ENCODE measurements at places on chromosomes 16 and 17.

GRCh38 chr16:56041556-56042140 lies 149.6 kb upstream of the GNAO1 start:
- DNase-seq: peak; percentile 6

GRCh38 chr17:48613862-48614694 lies 1.0 kb downstream of the HOXB8 start:
- no peak for DNase-seq

GRCh38 chr17:27247071-27247957 lies 46.6 kb upstream of the WSB1 start:
- DNase-seq: peak; percentile 78

GRCh38 chr17:6096201-6097004 lies 26.2 kb downstream of the WSCD1 start:
- DNase-seq: no peak

GRCh38 chr17:81241648-81242420 lies 2.7 kb downstream of the NDUFAF8 start:
- no peak for DNase-seq

DNA sequence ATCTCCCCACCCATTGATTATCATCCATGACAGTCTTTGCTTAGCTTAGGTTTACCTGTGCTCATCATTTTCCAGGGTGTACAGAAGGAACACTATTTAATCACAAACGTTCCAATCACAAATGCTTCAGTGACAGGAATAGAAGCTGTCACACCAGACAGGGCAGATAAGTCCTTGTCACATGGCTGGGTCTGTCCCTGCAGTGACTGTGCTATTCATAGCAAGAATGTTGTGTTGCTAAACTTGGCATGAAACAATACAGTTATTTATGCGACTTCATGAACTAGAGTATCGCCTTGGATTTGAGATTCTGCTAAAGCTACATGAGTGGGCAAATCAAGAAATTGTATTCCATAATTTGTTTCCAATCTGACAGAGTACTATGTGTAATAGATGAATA lies 108.4 kb downstream of the CDH13 start:
- DNase-seq: no peak

DNA sequence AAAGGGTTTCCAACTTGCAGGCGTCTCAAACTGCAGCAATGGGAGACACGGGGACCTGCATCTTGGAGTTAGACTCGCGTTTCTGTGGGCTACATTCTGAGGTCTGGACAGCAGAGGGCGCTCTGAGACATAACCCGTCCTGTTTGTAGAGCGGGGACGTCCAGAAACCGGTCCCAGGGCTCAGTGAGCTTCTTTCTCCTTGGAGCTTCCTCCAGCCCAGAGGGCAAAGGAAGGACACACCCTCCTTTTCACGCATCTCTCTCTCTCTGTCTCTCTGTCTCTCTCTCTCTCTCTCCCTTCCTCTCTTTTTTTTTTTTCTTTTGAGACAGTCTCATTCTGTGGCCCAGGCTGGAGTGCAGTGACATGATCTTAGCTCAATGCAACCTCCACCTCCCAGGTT lies 19.8 kb downstream of the COX4I1 start:
- DNase-seq: peak; percentile 94

DNA sequence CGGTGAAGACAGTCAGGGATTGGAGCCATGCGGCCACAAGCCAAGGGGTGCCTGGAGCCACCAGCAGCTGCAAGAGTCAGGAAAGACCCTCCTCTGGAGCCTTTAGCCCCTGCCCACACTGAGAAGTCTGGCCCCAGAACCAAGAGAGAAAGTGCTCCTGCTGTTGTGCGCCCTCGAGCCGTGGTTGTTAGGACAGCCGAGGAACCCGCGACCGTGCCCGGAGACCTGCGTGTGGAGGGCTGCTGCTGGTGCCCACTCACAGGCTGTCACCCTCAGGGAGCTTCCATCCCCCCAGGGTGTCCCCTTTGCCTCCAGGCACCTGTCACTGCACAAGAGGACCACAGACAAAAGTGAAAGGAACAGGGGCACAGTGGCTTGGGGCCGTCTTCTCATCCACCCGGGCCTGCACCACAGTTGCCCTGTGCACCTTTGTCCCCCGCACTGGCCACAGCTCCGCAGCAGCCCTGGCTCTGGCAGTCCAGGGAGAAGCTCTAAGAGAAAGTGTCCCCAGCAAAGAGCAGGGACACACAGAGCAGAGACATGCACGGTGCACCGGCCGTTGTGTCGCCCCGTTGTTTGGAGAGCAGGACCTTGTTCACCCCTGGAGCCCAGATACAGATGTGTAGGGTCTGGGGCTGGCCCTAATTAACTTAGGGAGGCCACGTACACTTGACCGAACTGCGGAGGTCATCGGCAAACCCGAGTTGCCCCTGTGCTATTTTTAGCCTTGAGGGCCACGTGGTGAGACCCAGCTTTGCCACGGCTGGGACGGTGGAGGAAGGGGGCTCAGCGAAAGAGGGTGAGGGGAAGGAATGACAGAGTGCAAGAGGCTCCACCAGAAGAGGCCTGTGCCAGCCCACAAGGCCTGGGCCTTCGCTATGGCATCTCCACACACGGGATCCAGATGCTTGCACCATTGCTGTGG lies 329.2 kb downstream of the C16orf95 start:
- DNase-seq: no peak

- DNase-seq: no peak
These were observed 219.2 kb downstream of the SHISA9 start for GRCh38 chr16:13120557-13120956.

- no peak for DNase-seq
These were observed 19.9 kb downstream of the SP2 start for GRCh38 chr17:47915776-47916398.

DNA sequence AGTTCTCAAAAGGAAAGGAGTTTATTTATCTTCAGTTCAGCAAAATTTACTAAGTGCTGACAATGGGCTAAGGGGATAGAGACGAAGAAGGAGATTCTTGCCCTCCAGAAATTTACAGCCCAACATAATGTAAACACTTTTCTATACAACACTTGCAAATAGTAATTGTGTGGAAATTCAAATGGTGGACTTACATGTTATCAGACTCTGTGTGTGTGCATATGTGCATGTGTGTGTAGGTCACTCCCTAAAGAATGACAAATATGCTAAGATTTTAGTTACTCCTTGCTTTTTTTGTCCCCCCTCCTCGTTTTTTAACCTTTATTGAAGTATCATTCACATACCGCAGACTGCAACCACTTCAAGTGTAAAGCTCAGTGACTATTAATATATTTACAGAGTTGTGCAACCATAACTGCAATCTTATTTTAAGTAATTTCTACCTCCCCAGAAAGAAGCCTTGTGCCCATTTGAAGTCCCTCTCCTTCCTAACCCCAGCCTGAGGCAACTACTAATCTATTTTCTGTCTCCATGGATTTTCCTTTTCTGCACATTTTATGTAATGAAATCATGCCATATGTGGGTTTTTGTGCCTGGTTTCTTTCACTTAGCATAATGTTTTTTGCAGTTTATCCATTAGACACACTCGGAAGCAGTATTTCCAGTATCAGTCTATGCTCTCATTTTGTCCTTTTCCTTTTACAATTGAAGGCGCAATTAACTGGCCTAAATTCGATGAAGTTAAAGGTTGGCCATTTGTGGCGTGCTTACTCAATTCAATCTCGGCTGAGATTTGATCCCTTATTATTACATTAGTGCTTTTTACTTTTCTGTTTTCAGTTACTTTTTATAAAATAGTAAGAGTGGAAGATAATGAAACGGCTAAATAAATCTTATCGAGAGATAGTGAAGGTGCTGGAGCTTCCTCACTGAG lies 318.4 kb downstream of the HAPSTR1 start:
- DNase-seq: no peak

GRCh38 chr17:348692-349425 lies 3.7 kb downstream of the RPH3AL start:
- peak; percentile 83 for DNase-seq

GRCh38 chr16:21005008-21005407 lies 104.4 kb downstream of the LYRM1 start:
- no peak for DNase-seq

DNA sequence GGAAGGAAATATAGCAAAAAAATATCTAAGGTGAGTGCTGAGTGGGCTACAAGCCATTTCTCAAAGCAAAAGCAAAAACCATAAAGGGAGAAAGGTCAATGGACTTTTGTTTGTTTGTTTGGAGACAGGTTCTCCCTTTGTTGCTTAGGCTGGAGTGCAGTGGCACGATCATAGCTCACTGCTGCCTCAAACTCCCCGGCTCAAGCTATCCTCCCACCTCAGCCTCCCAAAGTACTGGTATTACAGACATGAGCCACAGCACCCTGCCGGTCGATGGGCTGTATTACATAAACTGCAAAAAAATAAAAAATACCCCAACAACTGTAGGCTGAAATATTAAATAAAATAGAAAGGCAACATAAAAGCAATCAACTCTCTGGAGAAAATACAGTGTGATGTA lies 3.5 kb upstream of the RBBP6 start:
- DNase-seq: no peak

GRCh38 chr17:71942626-71943025 lies 178.2 kb upstream of the SOX9 start:
- peak; percentile 18 for DNase-seq

GRCh38 chr17:39357488-39357887 lies 43.9 kb downstream of the FBXL20 start:
- DNase-seq: no peak

DNA sequence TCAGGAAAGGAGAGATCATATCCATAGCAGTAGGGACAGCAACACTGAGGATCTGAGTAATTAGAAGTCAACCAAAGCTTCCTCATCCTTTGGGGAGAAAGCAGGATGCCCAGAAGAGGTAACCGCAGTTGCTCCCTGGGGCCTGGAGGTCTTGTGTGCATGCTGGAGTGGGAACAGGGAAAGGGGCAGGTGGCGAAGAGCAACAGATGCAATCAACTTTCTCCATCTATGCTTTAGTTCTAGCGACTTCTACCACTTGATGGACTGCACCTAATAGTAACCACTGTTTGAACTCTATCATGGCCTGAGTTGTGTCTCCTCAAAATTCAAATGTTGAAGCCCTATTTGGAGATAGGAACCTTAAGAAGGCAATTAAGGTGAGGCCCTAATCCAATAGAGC lies 503.8 kb downstream of the NPIPA7 start:
- DNase-seq: no peak

GRCh38 chr16:87231911-87232310 lies 85.3 kb downstream of the C16orf95 start:
- DNase-seq: no peak

DNA sequence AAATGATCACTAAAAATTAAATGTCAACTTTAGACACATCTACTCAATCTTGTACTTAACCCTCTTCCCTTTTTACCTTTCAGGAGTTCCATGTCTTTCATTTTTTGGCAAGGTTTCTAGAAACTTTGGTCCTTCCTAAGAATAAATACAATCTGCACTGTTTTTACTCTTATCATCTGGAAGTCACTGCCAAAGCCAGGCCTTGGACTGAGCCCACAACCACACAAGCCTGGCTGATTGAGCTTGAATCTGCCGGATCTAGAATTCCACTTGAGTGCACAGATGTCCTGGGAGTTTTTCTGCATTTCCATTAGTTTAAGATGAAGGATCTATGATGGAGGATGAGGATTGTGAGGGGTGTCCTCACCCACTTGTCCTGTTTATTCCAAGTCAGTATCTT lies 126.1 kb downstream of the VPS53 start:
- DNase-seq: no peak

GRCh38 chr17:45828582-45829133 lies 16.0 kb upstream of the SPPL2C start:
- no peak for DNase-seq

DNA sequence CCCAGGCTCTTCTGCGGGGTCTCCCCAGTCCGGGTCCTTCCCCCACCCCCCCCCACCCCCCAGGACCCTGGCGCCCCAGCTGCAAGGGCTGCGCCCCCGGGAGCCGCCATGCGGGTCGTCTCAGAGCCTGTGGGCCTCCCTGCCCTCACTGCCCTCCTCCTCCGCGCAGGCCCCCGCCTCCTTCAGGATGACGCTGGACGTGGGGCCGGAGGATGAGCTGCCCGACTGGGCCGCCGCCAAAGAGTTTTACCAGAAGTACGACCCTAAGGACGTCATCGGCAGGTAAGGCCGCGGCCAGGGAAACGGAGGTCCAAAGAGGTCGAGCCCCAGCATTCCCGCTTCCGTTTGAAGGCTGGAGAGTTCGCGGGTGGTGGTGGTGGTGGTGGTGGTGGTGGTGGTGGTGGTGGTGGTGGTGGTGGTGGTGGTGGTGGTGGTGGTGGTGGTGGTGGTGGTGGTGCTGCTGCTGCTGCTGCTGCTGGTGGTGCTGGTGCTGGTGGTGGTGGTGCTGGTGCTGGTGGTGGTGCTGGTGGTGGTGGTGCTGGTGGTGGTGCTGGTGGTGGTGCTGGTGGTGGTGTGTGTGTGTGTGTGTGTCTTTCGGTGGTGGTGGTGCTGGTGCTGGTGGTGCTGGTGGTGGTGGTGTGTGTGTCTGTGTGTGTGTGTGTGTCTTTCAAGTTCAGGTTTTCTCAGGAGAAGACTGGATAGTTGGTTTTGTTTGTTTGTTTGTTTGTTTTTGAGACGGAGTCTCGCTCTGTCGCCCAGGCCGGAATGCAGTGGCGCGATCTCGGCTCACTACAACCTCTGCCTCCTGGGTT lies 615 bp downstream of the PHKG2 start:
- DNase-seq: peak; percentile 63

- no peak for DNase-seq
These were observed 7.5 kb downstream of the MEAK7 start for GRCh38 chr16:84496991-84497390.

- DNase-seq: no peak
These were observed 42.5 kb upstream of the CBFA2T3 start for GRCh38 chr16:89019511-89019910.

Measured in left colon (tissue), 2 donors.